ENCODE measurements at places on chromosomes 3 and 15.

GRCh38 chr3:55562700-55563099 lies 75.6 kb upstream of the WNT5A start:
- no peak for DNase-seq

GRCh38 chr3:171160325-171160724 lies 133.8 kb upstream of the SLC2A2 start:
- DNase-seq = no peak

DNA sequence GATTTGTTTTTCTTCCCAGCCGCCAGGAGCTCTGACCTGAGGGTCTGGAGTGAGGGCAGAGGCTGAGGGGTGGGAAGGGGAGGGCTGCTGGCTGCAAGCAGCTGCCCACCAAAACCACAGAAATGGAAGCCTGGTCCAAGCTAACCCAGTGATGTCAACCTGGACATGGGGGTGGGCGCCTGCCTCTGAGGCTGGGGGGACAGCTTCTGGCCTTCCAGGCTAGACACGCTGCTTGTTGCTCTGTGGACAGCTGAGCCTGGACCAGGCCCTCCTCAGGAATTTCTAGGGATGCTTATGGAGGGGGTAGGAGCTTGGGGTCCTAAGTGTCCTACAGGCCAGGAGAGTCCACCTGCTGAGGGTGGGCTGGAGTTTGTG lies 21.4 kb downstream of the PSTPIP1 start:
- no peak for DNase-seq

DNA sequence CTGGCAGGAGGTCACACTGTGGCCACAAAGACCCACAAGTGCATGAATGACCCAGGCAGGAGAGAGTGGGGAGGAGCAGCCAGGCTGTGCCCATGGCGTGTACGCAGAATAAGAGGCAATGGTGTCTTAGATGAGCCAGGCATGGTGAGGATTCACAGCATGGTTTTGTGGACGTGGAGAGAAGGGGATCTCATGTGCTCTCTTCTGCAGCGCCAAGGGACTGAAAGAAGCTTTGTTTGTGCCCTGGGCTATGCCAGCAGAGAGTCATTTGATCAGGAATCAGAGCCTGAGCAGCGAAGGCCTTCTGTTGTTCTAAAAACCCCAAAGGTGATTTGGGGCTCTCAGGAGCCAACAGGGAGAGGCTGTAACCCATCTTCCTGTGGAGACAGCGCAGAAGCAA lies 18.7 kb upstream of the RPP14 start:
- DNase-seq = no peak

GRCh38 chr3:171846597-171846996 lies 3.4 kb downstream of the TMEM212 start:
- DNase-seq = no peak

DNA sequence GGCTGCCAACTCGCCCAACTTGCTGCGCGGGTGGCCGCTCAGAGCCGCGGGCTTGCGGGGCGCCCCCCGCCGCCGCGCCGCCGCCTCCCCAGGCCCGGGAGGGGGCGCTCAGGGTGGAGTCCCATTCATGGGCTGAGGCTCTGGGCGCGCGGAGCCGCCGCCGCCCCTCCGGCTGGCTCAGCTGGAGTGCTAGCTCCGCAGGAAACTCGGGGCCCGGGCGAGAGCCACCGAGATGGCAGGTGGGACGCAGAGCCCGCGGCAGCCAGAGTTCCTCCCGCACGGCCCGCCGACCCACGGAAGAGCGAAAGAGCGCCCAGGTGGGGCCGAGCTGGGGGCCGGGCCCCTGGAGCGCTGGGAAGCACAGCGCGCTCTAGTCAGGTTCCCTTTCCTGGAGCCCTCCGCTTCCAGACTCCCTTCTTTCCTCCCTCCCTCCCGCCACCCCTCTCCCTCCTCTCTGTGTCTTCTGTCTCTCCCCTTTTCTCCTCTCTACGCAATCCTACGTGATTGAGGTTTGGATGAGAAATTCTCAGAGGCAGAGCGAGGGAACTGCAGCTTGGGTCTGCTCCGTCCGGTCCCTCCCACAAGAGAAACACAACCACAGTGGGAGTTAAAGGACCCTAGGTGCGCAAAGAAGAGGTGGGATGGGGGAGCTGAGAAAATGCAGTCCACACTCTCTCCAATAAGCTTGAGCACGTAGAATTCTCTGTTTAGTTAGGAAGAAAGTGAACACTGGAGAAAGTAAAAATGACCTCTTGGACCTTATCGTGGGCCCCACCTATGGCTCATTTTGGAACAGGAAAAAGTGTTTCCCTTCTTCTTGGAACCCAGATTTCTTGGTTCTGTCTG lies 317.3 kb downstream of the FGF12 start:
- no peak for DNase-seq

DNA sequence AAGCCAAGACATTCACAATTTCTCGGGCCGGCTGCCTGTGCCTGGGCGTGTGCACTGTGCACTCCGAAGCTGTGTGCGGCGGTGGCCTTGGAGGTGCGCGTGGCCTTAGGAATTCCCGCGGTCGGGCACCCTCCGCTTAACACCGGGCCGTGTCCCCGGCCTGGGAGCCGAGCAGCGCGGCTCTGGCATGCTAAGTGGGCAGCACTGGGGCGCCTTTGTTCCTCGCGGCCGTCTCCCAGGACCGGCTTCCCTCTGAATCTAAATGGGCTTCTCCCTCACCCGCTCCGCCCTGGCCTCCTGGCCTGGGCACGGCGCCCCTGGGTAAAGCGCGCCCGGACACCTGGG lies 498 bp upstream of the ARNT2 start:
- no peak for DNase-seq

GRCh38 chr15:57820119-57820518 lies 113.6 kb downstream of the POLR2M start:
- DNase-seq = no peak

DNA sequence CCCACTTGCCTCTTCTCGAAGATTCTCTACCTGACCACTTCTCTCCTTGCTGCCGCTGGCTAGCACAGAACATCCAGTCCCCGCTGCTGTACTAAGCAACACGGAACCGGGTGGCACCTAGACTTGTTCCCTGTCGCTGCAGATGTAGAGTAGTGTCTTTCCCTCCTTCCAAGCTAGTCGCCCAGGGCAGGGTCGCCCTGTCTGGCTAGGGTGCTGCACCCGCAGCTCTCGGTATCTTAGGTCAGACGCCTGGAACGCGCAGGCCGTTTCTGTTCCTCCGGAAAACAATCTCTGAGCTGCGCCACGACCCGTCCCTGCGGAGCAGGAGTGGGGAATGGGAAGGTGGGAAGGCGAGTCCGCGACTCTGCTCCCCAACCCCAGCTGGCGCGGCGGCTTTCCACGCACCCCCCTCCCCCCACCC lies 758 bp upstream of the SNX33 start:
- DNase-seq = no peak

DNA sequence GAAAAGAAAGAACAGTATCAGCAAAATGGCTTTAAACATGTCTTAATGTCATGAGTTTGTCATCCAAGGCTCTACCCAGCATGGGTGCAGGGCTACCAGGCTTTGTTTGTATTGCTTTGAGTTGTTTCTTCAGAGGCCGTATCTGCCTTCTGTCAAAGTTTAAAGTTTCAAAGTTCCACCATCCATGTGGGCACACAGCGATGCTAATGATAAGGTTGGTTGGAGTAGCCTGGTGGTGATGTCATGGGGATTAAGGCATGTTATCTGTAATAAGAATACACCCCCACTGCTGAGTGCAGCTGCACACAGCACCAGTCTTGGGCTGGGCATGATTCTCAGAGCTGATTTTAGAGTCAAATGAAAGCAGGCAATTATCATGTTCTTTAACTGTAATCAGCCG lies 72.0 kb upstream of the LRTM1 start:
- DNase-seq = no peak

- DNase-seq = no peak
Measured at GRCh38 chr15:46229263-46229662, 594.4 kb downstream of the SQOR start.

GRCh38 chr3:160720123-160720746 lies 35.8 kb upstream of the PPM1L start:
- no peak for DNase-seq
